ENCODE measurements at places on chromosomes 3 and 15. TPM values are rescaled to one million over a fixed set of nuclear protein-coding genes. Genes with fewer than 3 reads are reported as not detected.

- H3K27ac ChIP-seq: no peak overlapping the region
- H3K27me3 ChIP-seq: peaks cover 12% of the 10 kb centered on the region
- no peak for DNase-seq
- peaks cover 17% of the 10 kb centered on the region for H3K4me1 ChIP-seq
- H3K36me3 ChIP-seq: no peaks in the 10 kb centered on the region
- H3K4me3 ChIP-seq: no peak overlapping the region
Measured at GRCh38 chr3:55442861-55443260, 44.2 kb downstream of the WNT5A start.

DNA sequence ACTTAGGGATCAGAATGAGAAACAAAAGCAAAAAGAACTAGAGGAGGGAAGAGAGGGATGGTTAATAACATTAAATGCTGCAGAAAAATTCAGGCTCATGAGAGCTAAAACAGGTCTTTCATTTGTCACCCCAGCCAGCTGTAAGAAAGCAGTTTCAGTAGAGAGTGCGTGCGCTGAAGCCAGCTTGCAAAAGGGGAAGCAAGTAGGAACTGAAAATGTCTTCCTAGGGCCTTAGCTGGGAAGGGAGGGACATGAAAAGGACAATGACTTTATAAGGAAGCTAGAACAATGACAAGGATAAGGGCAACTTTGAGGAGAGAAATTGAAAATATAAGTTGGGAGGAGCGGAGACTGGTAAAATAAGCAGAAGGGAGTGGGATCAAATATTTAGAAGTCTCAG lies 3.1 kb downstream of the CIAO2A start:
- H3K27ac ChIP-seq: no peak overlapping the region
- no peak for DNase-seq
- peaks cover 18% of the 10 kb centered on the region for H3K36me3 ChIP-seq
- peaks cover 20% of the 10 kb centered on the region for H3K4me1 ChIP-seq
- H3K4me3 ChIP-seq: no peak overlapping the region
- no peaks in the 10 kb centered on the region for H3K27me3 ChIP-seq

- peaks cover 4% of the 10 kb centered on the region for H3K4me1 ChIP-seq
- H3K27me3 ChIP-seq: peaks cover 22% of the 10 kb centered on the region
- no peak overlapping the region for H3K4me3 ChIP-seq
Measured at GRCh38 chr15:40338921-40339620, 1.7 kb downstream of the CCDC9B start.

DNA sequence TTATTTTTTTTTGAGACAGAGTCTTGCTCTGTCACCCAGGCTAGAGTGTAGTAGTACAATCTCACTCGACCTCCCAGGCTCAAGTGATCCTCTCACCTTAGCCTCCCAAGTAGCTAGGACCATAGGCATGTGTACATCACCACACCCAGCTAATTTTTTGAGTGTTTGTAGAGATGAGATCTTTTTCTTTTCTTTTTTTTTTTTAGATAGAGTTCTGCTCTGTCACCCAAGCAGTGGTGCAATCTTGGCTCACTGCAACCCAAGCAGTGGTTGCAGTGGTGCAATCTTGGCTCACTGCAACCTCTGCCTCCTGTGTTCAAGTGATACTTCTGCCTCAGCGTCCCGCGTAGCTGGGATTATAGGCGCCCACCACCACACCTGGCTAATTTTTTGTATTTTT lies 5.2 kb downstream of the CEP97 start:
- H3K4me3 ChIP-seq: no peak overlapping the region
- H3K36me3 ChIP-seq: peaks cover 37% of the 10 kb centered on the region
- H3K4me1 ChIP-seq: peaks cover 6% of the 10 kb centered on the region

DNA sequence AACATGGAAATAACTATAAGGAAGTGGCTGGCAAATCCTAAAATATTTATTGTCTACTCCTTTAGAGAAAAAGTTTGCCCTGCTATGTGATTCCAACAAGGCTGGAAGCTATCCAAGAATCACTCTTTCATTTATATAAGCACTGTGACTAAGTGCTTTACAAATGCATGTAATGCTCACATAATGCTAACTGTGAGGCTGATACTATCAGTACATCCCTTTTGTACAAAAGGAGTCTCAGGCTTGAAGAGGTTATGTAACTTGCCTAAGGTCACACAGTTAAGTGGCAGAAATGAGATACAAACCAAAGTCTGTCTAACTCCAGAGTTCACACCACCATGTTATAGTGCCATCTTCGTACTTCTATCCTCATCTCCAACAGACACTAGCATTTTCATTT lies 17.0 kb downstream of the TOPBP1 start:
- DNase-seq: no peak
- no peak overlapping the region for H3K4me3 ChIP-seq
- H3K27me3 ChIP-seq: no peaks in the 10 kb centered on the region
- peaks cover 33% of the 10 kb centered on the region for H3K36me3 ChIP-seq

- no peak for DNase-seq
- H3K36me3 ChIP-seq: peaks cover 2% of the 10 kb centered on the region
- no peaks in the 10 kb centered on the region for H3K4me1 ChIP-seq
Measured at GRCh38 chr3:140770977-140771667, 93.3 kb downstream of the TRIM42 start.

GRCh38 chr3:108133858-108134554 lies 43.2 kb upstream of the CD47 start:
- H3K27me3 ChIP-seq: no peaks in the 10 kb centered on the region
- no peak overlapping the region for H3K27ac ChIP-seq
- peaks cover 25% of the 10 kb centered on the region for H3K4me1 ChIP-seq
- H3K36me3 ChIP-seq: no peaks in the 10 kb centered on the region

- no peaks in the 10 kb centered on the region for H3K36me3 ChIP-seq
- no peak overlapping the region for H3K4me3 ChIP-seq
- H3K4me1 ChIP-seq: no peaks in the 10 kb centered on the region
- no peak for DNase-seq
- H3K27me3 ChIP-seq: peaks cover 2% of the 10 kb centered on the region
Measured at GRCh38 chr3:31322460-31322859, 210.3 kb upstream of the STT3B start.

DNA sequence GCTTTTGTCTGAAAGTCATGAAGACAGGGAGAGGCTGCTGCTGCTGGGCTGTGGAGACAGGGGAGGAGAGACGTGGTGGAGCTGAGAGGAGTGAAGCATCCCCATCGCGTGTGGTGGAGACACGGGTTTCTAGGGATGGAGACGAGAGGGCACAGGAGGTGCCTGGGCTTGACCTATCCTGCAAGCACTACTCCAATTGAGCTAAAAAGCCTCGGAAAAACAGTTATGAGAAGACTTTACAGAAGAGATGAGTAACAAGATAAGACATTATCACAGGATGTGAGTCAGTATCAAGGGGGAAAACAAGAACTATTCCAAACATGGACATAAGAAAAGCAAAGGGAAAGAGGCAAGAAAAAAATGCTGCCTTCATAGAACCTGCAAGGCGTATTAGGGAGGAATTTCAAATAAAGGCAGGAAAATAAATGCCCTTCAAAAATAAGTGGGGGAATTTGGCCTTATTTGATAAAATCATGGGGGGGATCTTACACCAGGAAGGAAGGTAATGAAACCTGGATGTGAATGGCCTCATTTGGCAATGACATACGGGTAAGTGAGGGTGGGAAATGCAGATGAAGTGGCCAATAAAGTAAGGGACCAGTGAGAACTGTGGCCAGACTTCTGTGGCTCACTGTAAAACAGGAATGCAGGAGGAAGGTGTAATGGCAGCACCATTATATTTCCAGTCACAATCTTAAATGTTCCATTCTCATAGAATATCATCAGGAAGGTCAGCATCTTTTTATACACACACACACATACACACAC lies 97.9 kb downstream of the PLD1 start:
- DNase-seq: no peak
- H3K27me3 ChIP-seq: no peaks in the 10 kb centered on the region
- peaks cover 73% of the 10 kb centered on the region for H3K36me3 ChIP-seq
- no peak overlapping the region for H3K27ac ChIP-seq

GRCh38 chr3:138066383-138066782 lies 49.0 kb downstream of the DZIP1L start:
- H3K27me3 ChIP-seq: no peaks in the 10 kb centered on the region
- peaks cover 35% of the 10 kb centered on the region for H3K36me3 ChIP-seq
- peak overlapping the region; percentile 46 for H3K27ac ChIP-seq
- no peak overlapping the region for H3K4me3 ChIP-seq

GRCh38 chr3:172844428-172844827 lies 93.9 kb downstream of the ECT2 start:
- no peak overlapping the region for H3K4me3 ChIP-seq
- H3K27me3 ChIP-seq: no peaks in the 10 kb centered on the region
- H3K27ac ChIP-seq: no peak overlapping the region
- H3K36me3 ChIP-seq: no peaks in the 10 kb centered on the region
- DNase-seq: no peak

DNA sequence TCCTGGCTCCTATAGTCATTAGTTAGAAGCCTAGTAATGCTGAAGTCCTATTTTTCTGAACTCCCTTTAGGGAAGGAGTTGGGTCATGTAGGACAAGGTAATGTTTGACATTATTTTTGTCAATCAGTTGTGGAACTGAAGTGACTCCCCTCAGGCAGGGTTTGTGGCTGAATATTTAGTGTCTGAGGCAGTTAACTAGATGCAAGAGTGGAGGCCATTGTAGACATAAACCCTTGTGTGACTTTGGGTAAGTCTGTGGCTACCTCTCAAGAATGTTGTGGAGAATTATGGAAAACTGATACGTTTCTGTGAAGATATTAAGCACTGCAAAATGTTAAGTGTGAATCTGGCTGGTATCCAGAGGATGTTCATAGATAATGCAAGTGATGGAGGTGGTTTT lies 125.2 kb upstream of the PHLDB2 start:
- peaks cover 67% of the 10 kb centered on the region for H3K4me1 ChIP-seq
- H3K27ac ChIP-seq: peak overlapping the region; percentile 90
- H3K27me3 ChIP-seq: no peaks in the 10 kb centered on the region
- peaks cover 11% of the 10 kb centered on the region for H3K36me3 ChIP-seq
- DNase-seq: no peak
- H3K4me3 ChIP-seq: peak overlapping the region; percentile 74

GRCh38 chr3:120780977-120781376 lies 38.4 kb downstream of the GTF2E1 start:
- DNase-seq: no peak
- H3K4me3 ChIP-seq: no peak overlapping the region
- no peak overlapping the region for H3K27ac ChIP-seq
- peaks cover 4% of the 10 kb centered on the region for H3K4me1 ChIP-seq
- no peaks in the 10 kb centered on the region for H3K27me3 ChIP-seq
- peaks cover 22% of the 10 kb centered on the region for H3K36me3 ChIP-seq

The EIF2A gene
- total RNA-seq: 67.4 TPM

The ADGRG7 gene
- total RNA-seq: 1.4 TPM

All from progenitor cell of endocrine pancreas (in vitro differentiated cells).